ENCODE measurements at places on chromosomes 12 and 14.

GRCh38 chr12:127613056-127613455 lies 653.9 kb upstream of the TMEM132C start:
- no peak for DNase-seq

GRCh38 chr12:118463677-118464076 lies 87.3 kb downstream of the SUDS3 start:
- DNase-seq, result no peak

DNA sequence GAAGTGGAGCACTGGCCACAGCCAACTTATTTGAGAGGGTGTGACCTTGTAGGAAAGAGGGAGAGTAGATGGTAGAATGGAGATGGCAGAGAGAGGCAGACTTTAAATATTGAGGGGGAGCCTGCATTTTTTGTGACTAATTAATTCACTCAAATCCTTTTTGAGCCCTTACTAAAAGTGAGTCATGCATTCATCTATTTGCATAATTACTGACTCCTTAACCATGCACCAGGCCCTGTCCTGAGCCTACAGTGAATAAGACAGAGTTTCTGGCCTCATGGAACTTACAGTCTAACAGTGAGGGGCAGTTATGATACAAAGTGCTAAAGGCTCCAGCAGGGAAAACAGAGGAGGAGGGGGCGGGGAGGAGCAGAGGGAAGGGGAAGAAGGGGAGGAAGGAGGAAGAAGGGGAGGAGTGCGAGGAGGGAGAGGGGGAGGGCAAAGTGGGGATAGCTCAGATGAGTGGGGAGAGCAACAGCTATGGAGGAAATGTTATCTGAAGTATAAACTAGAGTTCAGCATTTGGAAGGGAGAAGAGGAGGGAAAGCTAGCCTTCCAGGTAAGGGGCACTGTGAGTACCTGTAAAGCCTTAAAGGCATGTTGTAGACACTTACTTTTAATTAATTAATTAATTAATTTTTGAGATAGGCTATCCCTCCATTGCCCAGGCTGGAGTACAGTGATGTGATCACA lies 7.5 kb upstream of the CTDSP2 start:
- no peak for DNase-seq

- no peak for DNase-seq
Measured at GRCh38 chr12:125151284-125151683, 86.0 kb downstream of the AACS start.

DNA sequence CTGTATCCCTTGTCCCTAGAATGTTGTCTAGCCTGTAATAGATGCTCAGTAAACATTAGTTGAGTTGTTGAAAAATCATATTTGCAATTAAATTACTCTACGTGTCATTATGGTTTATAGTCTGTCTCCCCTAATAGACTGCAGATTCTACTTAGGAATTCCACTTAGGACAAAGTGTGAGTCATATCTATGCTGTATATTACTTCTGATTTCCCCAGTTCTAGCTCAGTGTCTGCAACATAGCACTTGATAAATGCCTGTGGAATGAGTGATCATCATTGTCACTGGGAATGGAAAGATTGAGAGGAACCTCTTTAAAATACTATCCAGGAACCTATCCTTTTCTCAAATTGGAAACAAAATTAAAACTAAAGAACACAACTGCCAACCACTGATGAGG lies 99.3 kb downstream of the TBX5 start:
- no peak for DNase-seq

GRCh38 chr12:75937486-75937885 lies 94.1 kb downstream of the PHLDA1 start:
- DNase-seq, result no peak

- no peak for DNase-seq
Measured at GRCh38 chr12:98696036-98696646, 51.1 kb downstream of the APAF1 start.

- no peak for DNase-seq
Measured at GRCh38 chr14:90780519-90780918, 35.7 kb downstream of the TTC7B start.

GRCh38 chr12:77601069-77601468 lies 229.6 kb upstream of the NAV3 start:
- no peak for DNase-seq

- DNase-seq, result no peak
Measured at GRCh38 chr12:5556033-5556614, 124.2 kb downstream of the NTF3 start.

GRCh38 chr12:41362510-41362909 lies 174.4 kb downstream of the PDZRN4 start:
- DNase-seq, result no peak

DNA sequence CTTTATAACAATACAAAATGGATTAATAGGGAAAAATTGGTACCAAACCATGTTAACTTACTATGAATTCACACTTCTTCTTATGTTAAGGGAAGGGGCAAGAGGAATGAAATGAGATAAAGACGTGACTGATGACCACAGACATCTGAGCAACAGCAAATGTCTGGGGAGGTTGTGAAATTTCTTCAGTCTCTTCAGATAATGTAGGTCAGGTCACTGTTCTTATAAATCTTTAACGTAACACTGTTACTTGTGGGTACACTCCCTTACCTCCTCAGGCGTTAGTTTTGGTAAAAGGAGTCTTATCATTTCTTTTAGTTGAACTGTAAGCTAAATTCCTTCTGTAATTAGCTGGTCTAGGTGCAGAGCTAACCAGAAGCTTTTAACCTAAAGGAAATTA lies 405.0 kb upstream of the LRFN5 start:
- DNase-seq, result no peak

DNA sequence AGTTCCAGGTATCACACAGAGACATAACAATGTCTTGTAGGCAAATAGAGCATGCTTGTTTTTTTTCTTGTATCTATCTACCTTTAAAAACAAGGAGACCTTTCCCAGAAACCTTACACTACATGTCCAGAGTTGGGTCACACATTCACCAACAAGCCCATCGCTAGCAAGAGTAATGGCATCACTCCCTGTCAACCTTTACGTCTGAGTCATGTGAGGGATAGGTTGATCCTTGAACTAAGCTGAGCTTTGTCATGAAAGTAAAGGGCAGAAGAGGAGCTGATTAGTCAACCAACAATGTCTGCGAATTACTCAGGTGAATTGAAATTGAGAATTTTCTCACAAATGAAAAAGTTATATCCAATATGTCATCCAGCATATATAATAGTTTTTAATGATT lies 219.4 kb downstream of the CNTN1 start:
- DNase-seq, result no peak

GRCh38 chr14:76880449-76880848 lies 54.2 kb downstream of the LRRC74A start:
- no peak for DNase-seq

GRCh38 chr12:87690236-87690810 lies 338.9 kb downstream of the C12orf50 start:
- no peak for DNase-seq

- DNase-seq, result no peak
Measured at GRCh38 chr12:2138871-2139308, 86.1 kb downstream of the CACNA1C start.

DNA sequence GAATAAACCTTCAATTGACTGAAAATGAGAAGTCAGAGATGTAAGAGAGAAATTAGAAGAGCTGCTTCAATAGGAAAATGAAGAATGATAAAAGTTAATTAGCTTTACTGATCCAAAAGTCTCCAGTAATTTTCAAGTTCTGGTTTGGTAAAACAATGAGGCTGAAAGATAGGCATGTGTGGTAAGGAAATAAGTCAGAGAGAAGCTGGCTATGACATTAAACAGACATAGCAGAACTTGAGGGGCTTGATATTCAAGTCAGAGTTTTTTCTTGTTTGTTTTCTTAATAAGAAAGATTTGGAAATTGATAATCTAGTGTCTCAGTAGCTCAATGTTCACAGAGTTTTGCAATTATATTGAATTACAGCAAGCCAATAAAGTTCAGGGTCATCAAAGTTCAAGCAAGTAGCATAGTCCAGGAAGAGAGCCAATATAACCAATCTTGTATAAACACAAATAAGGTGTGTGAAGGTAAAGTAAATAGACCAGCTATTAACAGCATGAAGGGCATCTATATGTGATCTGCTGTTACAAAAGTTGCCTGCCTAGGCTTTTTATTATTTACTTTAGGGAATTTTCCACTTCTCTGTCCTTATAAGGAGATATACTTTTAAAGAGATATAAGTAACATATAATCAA lies 1111.5 kb downstream of the TRHDE start:
- no peak for DNase-seq

DNA sequence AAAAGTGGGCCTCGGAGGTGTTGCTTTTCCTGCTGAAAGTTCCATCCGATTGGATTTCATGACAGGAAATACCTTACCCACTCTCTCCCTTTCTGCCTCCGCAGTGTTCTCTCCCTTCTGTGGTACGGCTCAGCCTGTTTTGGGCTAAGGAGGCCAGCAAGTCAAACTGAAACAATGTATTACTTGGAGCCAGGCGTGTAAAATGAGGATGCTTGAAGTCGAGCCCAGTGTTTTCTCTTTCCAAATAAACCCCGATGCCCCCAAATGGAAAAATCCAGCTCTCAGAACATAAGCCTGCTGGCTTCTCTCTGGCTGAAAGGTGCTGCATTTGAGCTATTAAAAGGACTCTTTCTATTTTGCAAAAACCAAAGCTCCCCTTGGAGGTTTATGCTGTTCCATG lies 124.7 kb downstream of the ZNF664 start:
- no peak for DNase-seq

- DNase-seq, result no peak
Measured at GRCh38 chr12:113196990-113197389, 11.5 kb downstream of the RITA1 start.

Data from stimulated activated CD4-positive, alpha-beta T cell treated with anti-CD3 and anti-CD28 coated beads, Interleukin-1b, Interleukin-23, amount 100 ng/mL, for 24 hours (primary cell).